ENCODE measurements at places on chromosomes 6 and 20. TPM values are rescaled to one million over a fixed set of nuclear protein-coding genes. Genes with fewer than 3 reads are reported as not detected.

DNA sequence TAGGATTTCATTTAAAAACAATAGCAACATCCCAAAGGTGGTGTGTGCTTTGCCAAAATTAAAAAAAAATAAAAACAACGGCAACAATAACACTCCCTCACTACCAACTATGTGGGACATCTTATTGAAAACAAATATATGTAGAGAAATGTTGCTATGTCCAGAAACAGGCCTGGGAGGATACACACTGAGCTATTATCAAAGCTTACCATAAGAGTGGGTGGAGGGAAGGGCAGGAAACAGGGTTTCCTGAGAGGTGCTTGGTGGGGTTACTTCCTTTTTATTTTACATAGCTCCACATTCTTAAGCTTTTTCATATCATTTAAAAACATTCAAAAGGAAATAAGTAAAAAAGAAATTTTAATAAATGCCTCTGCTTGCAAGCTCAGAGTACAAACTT lies 150.0 kb upstream of the RIPOR2 start:
- H3K27me3 ChIP-seq = no peaks in the 10 kb centered on the region
- no peak overlapping the region for H3K4me3 ChIP-seq
- no peak overlapping the region for H3K27ac ChIP-seq

DNA sequence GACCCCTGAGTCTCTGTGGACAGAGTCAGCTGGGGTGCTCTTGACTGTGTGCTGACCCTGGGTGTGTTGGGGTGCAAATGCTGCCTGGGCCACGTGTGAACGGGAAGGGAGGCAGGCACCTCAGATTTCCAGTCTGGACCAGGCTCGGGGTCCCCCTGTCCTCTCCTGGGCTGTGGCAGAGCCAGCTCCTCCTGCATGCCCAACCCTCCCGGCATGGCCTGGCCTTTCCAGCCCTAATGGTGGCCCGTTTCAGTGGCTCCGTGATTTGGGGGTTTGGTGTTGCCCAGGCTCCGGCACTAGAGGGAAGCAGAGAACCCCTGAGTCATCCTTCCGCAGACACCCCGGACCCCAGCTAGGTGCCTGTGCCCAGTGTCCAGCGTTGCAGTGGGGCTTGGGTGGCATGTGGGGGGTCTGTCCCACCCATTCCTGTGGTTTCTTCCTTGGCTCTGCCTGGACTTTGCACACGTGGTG lies 9.1 kb downstream of the RBM38 start:
- no peak for DNase-seq
- H3K4me3 ChIP-seq = no peak overlapping the region
- peak overlapping the region; percentile 92 for H3K27ac ChIP-seq
- no peaks in the 10 kb centered on the region for H3K36me3 ChIP-seq
- no peaks in the 10 kb centered on the region for H3K27me3 ChIP-seq
- H3K4me1 ChIP-seq = peaks cover 77% of the 10 kb centered on the region

DNA sequence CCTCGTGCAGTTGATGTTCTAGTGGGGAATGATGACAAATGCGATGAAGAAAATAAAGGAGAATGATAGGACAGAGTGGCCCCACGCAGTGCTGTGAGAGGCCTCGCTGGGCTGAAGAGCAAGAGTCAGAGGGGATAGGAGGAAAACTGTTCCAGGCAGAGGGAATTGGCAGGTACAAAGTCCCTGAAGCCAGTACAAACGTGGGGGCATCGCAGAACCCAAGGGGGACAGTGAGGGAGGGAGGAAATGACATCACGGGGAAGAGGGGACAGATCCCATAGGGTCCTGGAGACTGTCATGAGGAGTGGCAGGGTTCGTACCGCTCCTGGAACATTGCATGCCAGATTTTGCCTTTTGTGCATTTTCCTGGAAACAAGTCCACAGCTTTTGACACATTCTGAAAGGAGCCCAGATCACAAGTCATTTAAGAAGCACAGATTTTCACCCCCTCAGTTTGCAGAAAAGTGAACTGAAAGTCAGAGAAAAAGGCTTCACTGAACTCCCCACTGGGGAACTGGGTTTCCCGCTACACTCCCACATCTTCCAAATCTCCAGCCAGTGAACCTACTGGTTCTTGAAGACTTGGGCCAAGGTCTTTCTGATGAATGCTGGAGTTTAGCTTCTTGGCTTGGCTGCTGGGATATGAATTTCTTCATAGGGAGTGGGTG lies 77.0 kb downstream of the SULF2 start:
- no peaks in the 10 kb centered on the region for H3K36me3 ChIP-seq
- H3K27ac ChIP-seq = no peak overlapping the region
- no peak overlapping the region for H3K4me3 ChIP-seq
- H3K4me1 ChIP-seq = no peaks in the 10 kb centered on the region

Gene VGLL2
- not detected for total RNA-seq

DNA sequence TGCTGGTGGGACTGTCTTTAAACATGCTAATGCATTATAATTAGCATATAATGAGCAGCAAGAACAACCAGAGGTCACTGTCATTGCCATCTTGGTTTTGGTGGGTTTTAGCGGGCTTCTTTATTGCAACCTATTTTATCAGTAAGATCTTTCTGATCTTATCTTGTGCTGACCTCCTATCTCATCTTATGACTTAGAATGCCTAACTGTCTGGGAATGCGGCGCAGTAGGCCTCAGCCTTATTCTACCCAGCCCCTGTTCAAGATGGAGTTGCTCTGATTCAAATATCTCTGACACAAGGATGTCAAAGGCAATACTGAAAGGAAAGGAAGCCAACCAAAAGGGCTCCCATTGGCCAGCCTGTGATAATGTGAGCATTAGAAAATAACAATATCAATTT lies 29.8 kb upstream of the SEC63 start:
- no peak overlapping the region for H3K27ac ChIP-seq
- H3K4me3 ChIP-seq = no peak overlapping the region
- no peaks in the 10 kb centered on the region for H3K36me3 ChIP-seq
